ENCODE measurements at places on chromosomes 2 and 18.

DNA sequence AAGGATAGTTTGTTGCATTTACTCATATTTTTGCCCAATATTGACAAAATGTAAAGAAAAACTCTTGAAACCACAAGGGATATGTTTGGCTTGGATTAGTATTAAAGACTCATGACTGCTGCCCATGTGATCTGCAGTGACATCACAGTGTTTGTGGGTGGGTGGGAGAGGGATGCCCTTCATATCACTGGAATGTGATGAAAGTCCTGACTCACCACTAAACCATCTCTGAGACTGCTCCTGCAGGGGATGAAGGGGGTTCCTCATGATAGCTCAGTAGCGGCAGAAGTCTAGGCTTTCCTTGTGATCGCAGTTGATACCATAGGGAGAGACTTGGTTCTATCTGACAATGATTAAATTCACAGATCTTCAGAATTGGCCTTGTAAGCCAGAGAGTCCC, 451.2 kb downstream of the CNTNAP5 start:
- no peak for DNase-seq

DNA sequence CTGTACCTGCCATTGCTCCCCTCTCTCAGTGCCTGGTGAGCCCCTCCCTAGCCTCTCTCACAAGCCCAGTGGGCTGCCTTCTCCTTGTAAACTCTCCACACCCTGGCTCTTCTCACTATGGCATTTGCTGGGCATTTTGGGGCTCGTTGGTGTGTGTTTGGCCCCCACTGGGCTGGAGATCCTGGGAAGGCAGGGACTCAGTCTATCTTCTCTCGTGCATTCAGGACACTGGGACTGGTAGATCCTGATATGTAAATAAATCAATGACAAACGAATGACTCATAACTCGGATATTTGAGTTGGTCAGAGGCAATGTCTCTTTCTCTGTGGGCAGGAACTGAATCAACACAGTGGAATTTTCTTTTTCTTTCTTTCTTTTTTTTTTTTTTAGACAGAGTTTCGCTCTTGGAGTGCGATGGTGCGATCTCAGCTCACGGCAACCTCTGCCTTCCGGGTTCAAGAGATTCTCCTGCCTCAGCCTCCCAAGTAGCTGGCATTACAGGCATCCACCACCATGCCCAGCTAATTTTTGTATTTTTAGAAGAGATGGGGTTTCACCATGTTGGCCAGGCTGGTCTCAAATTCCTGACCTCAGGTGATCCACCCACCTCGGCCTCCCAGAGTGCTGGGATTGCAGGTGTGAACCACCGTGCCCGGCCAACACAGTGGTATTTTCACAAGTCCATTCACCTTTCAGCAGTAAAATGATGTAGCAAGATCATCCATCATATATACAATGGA, 144.6 kb upstream of the SPRED2 start:
- peak; percentile 86 for DNase-seq

- DNase-seq: no peak
These were observed 2.3 kb downstream of the MBOAT2 start for GRCh38 chr2:9001229-9001628.

- DNase-seq: peak; percentile 75
These were observed 71.7 kb downstream of the NCAPH start for GRCh38 chr2:96407041-96407918.

DNA sequence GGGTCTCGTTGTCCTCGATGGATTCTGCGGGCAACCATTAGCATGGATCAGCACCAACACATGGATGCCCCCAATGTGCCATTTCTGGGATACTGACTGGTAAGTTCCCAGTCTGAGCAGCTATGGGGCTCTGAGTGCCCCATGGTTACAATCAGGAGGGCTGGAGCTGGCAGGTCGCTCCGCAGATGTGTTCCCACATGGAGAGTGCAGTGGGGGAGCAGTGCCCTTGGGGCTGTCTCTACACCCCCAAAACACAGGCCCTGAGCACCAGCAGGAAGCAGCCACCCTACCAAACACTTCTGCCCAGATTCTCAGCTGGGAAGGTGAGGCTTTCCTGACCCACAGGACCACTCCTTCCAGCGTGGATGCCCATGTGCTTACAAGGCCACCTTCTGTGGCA, 8.0 kb downstream of the NGEF start:
- no peak for DNase-seq

DNA sequence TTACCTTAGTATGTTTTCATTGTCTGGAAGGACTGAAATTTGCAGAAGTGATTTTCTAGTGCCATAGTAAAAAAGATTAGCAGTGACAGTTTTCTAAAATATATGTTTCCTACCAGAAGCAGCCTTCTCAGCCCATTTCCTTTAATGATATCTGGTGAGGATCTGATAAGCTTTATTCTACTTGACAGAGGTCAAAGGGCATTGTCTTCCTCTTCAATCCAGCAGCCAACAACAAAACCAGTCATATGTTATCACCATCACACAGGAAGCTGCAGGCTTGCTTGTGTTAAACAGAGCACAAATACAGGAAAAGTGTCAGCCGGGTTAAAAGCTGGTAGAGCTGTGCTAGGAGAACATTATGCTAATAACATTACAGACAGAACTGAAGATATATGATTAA, 35.6 kb upstream of the ZSWIM2 start:
- DNase-seq: no peak

DNA sequence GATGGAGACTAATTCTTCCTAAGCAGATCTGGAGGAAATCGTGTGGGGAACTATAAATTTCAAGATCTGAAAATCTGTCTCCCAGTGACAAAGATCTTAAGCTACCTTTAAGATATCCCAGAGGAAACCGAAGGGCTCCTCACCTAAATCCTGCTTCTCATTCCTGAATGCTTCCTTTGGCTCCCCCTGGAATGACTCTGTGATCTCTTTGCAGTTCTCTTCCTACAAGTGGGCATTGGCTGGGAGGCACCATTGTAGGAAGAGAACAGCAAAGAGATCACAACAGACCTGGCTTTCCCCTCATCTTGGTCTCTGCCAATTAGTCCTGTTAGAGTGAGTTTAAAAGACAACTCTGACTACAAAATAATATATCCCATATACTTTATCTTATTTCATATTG, 70.0 kb upstream of the KCNH7 start:
- DNase-seq: no peak

DNA sequence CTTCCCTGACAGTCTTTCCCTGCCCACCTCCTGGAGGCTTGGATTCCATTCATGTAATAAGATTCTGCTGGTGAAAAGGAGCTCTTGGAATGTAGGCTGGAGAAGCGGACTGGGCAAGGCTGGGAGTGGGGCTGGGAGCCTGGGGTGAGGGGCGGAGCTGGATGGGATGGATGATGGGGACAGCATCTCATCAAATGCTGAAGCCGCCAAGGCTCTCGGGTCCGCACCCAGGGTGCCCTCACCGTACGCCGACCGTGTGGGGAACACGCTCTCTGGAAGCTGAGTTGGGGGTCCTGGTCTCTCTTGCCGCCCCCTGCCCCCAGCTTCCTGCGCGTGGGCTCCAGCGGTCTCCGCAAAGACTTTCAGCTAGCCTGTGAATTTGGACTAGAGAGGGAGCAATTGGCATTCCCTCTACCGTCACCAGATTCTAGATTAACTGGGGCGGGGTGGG, 9.1 kb downstream of the RAX start:
- no peak for DNase-seq

- DNase-seq: no peak
These were observed 1237.6 kb upstream of the LRRTM1 start for GRCh38 chr2:81542119-81542518.

DNA sequence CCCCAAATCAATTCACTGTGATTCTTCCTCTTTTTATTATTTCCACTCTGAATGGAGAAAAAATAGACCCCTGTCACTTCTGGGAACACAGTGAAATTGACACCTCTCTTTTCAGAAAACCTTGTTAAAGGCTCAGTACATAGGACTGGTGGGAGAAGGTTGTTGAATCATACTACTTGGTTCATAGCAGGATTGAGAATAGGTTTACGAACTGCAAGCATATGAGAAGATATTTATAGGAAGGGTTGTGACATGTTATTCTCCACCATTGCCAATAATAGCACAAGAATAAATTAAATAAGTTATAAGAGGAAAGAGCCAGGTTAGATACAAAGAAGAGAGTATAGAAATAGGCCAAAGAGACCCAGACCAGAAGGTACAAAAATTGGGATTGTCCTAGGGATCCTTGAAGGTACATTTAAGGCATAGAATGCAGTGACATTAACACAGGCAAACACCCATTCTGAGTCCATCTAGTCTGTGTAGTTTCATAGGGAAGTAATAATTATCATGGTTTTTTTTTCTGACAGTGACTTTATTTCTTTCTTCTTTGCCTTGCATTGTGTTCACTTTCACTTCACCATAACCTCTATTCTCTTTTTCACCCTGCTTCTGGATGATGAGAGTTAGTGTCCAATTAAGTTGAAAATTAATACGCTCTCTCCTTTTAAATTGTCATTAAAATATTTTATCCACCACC, 21.8 kb upstream of the SERPINE2 start:
- DNase-seq: no peak

GRCh38 chr18:13366962-13367892, 148.7 kb downstream of the LDLRAD4 start:
- DNase-seq: no peak

DNA sequence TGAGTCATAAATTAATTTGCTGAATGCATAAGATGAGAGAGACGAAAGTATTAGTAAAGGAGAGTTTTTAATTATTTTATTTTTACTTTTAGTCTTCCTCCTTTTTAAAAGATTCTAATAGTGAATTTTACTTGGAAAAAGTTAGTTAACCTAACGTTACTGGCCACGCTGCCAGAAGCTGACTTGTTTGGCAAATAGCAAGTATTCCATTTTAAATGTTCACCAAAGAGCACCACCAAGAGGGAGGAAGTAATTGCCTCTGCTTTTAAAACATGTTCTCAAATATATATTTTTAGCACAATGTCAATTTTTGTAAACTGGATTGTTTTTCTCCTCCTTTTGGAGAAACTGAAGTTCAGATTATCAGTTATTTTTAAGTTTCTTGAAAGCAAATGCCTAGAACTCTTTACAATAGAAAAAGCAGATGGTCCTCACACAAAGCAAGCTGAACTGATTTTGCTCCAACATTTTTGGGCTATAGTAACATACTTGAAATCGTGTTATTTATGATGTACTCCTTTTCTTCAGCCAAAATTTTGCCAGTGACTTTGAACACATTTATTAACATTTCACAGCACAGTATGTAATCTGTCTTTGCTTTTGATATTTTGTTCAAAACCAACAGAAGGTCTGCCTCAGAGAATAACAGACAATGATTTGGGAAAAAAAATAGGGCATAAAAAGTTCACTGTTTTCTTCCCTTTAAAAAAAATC, 1311.0 kb upstream of the FAM98A start:
- no peak for DNase-seq

DNA sequence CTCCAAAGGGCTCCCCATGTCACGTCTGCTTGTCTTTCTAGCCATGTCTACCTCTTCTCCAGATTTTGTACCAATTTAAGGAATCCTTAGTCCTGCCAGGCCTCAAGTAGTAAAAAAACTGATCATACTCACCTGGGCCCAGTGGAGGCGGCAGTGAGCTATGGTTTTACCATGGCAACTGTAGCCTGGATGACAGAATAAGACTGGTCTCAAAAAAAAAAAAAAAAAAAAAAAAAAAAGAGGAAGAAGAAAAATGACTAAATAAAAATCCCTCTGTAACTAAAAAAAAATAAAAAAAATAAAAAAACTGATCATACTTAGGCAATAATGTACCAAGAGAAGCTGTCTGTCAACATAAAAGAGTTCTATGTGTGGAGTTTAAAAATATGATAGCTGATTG, 221.6 kb downstream of the NR4A2 start:
- no peak for DNase-seq

DNA sequence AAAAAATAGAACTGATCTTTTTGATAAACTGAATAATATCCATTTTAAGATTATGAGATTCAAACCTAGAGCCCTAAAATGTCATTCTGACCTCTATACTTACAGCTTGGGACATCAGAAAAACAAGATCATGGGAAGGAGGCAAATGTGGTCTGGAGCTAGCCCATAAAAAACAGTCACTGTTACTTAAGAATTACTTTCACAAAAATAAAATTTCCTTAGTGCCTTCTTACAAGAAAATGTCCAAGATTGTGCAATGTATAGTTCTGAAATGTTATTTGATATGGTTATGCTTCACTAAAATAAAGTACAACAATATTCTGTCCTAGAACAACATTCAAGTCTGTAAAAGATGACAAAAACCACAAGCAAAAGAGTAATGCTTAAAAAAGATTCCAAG, 247.6 kb downstream of the DYM start:
- no peak for DNase-seq

- no peak for DNase-seq
These were observed 71.7 kb downstream of the PTRHD1 start for GRCh38 chr2:24721470-24721869.

GRCh38 chr2:237322564-237322963, 91.4 kb downstream of the COL6A3 start:
- DNase-seq: no peak
